ENCODE measurements at places on chromosomes 11 and 22.

DNA sequence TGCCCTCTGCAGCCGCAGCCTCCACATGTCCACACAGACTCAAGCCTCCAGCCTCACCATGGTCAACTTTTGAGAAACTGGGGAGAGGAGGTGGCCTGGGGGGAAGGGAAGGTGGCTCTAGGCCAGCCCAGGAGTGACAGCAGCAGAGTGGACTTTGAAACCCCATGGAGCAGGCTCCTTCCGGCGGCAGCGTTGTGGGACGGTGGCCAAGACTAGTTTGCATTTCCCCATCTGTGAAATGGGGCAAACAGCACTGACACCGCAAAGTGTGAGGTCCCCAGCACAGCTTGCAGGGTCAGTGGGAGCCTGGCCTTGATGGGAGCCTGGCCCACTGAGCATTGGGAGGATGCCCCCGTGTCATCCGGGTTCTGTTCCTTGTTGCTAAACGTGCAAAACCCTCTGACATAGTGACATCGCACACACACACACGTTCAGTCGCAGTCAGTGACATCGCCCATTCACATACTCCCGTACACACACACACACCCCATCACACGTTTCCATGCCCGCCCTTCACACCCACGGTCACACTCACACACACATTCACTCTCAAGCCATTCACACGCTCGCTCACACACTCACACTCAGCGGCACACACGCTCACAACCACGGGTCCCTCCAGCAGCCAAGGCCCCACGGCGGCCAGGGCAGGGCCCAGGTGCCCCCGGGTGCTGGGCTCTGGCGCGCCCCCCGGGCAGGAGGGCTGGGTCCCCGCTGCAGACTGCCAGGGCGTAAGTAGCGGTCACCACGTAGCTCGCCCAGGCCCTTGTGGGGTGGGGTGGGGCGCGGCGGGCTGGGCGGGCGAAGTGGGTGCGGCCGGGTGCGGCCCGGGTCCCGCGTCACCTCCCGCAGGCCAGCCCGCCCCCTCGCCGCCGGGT lies 585 bp downstream of the CYB5R3 start:
- DNase-seq, result no peak

DNA sequence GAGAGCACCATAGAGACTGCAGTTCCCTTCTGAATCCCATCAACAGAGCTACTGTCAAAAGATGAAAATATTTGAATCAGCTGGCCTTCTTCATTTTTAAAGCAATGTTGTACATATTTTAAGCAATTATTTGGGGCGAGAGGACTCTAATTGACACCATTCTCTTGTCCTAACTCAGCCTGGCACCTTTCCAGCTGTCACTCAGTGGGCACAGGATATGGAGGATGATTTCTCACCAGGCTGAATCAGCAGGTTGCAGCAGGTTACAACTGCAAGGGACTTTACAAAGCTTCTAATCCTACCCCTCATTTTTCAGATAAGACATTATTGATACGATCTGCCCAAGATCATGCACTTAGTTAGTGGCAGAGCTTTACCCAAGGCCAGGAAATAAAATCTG lies 11.9 kb upstream of the WT1 start:
- DNase-seq, result no peak

- no peak for DNase-seq
These were observed 877.3 kb downstream of the BRD1 start for GRCh38 chr22:48950151-48950915.

DNA sequence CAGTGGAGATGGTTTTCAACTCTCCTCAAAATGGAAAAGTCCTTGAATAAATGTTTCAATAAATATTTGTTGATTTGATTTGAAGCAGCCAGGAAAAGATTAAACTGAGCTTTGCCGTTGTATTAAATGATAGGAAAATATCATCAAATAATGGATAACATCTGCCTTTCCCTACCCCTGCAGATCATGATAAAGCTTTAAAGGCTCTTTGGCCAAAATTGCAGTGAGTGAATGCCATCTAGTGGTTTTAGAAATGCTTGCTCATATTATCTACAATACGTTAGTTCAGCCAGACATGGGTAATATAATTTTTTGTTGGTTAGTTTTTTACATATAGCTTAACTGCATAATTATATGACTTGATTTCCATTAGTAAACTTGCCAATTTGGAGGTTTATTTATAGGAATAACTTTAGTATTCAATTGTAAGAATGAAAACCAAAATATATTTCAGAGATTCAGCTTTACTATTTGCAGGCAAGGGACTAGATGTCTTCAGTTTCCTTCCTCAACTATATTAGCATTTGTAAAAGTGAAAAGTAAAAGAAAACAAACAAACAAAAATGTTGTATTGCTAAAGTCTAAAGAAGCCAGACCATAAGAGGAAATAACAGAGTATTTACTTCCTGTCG lies 159.2 kb downstream of the MSANTD4 start:
- DNase-seq, result peak; percentile 22

DNA sequence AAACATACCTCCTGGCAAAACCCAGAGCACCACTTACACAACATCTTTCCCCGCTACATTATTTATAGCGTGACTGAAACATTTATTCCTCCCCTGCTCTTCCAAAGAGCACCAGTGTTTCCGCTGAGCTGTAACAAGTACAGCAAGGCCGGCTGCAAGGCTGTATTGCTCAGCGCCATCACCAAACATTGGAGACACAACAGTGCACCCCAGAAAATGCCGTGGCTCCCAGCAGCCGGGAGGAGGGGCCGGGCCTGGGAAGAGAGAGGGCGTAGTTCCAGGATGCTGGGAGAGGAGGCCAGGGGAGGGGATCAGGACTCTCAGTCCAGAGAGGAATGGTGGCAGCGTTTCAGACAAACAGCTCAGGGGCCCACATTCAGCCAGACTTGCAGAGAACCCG lies 133.2 kb downstream of the DSCAML1 start:
- DNase-seq, result no peak

GRCh38 chr11:88523386-88524071 lies 186.0 kb upstream of the CTSC start:
- DNase-seq, result no peak

GRCh38 chr22:45752036-45752435 lies 80.4 kb downstream of the ATXN10 start:
- no peak for DNase-seq

DNA sequence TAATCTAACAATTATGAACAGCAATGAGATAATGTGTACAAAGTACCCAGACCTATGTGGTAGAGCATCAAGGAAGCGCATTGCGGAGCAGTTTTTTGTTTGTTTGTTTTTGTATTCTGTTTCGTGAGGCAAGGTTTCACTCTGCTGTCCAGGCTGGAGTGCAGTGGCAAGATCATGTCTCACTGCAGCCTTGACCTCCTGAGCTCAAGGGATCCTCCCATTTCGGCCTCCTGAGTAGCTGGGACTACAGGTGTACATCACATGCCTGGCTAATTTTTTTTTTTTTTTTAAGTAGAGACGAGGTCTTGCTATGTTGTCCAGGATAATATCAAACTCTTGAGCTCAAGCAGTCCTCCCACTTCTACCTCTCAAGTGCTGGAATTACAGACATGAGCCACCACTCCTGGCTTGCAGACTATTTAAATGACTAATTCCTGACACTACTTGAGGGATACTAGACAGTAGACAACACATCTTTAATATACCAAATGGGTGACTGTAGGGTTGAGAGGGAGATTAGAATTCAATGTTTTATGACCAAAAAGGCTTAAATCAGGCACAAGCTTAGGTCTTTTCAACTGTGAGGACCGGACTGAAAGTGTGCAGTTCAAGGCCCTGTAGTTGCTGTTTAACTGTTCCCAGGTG lies 12.7 kb downstream of the OR51B4 start:
- no peak for DNase-seq

Measured in NCI-H524 treated with DMSO at 0.1 percent for 48 hours (cell line).